Vagina (tissue), 2 donors: ENCODE measurements at places on chromosomes 4 and X.

- DNase-seq, result no peak
Measured at GRCh38 chr4:76301068-76301774, 5.3 kb upstream of the STBD1 start.

GRCh38 chr4:187444061-187444460, 551.5 kb upstream of the ZFP42 start:
- DNase-seq, result no peak

GRCh38 chr4:184807256-184807655, 18.5 kb downstream of the ACSL1 start:
- DNase-seq, result no peak

- no peak for DNase-seq
Measured at GRCh38 chr4:5036239-5036638, 15.0 kb upstream of the STK32B start.

DNA sequence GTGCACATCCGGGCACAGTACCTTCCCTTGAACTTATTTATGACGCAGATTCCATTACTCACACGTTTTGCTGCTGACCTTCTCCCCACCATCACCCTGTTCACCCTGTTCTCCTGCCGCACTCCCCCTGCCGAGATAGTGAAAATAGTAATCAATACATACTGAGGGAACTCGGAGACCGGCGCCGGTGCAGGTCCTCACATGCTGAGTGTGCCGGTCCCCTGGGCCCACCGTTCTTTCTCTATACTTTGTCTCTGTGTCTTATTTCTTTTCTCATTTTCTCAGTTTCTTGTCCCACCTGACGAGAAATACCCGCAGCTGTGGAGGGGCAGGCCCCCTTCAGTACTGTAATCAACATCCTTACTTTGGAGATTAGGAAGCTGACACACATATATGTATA, 1337.1 kb upstream of the PABPC4L start:
- DNase-seq, result no peak

GRCh38 chrX:119655125-119655524, 37.8 kb downstream of the SEPTIN6 start:
- DNase-seq, result no peak

DNA sequence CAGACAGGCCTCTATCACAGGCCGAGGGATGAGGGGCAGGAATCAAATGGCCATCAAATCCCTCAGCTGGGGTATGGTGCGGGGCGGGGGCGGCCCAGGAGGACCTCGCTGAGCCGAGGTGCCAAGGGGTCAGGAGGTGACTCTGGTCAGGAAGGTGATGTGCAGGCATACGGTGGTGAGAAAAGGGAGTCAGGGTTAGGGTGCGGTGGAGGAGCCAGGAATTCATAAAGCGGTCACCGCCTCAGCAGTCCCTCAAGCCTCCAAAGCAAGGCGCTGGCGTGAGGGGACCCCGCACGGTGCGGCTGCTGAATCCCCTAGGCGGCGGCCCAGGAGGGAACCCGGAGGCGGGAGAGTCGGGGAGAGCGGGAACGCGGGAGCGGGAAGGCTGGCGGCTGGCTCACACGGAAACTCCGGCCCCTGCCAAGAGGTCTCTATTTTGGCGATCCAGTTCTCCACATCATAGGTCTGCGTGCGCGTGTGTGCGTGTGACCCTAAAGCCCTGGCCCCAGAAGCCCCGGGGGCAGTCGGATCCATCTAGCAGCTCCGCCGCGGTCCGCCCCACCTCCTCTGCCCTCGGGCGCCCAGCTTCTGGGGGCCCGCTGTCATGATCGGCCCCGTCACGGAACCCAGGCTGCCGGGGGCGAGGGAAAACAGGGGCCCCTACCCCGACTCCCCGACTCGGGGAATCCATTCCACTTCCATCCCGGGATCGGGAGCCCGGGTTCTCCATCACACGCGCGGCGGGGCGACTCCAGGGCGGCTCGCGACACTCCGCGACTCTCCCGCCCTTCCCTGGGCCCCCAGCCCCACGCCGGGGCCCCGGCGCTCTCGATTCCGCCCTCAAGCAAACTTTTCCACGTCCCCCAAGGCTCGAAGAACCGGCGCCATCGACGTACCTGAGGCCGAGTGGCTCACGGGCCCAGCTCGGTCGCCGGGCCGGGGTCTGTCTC, 593 bp downstream of the ELF4 start:
- DNase-seq, result no peak

DNA sequence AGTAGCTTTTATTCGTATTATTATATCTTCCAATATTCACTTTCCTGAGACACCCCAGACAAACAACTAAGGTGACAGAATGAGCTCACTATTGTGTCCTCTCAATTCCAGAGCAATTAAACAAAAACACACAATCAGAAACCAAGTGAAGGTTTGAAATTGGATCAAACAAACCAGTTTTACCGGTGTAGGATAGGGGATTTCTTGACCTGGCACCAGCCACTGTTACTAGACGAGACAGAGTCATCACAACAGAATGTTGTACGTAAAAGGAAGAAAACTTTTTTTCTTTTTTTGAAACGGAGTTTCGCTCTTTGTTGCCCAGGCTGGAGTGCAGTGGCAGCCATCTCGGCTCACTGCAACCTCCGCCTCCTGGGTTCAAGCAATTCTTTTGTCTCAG, 43.7 kb downstream of the LDOC1 start:
- DNase-seq, result no peak

DNA sequence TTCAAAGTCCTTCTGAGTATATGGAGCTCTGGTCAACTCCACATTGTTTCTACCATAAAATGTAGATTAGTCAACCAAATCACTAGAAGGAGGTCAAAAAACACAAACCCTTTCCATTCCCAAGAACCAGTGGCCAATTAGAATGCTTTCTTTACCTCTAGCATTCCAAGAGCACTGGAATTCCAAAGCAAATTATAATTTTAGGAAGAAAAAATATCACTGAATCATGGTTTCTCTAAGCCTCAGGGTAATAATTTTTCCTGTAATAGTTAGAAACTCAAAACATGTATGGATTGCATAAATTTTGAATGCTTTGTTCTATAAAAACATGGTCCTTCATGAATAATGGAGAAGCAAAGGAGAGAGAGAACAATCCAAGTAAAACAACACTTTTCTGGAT, 39.5 kb downstream of the LEF1 start:
- DNase-seq, result no peak

DNA sequence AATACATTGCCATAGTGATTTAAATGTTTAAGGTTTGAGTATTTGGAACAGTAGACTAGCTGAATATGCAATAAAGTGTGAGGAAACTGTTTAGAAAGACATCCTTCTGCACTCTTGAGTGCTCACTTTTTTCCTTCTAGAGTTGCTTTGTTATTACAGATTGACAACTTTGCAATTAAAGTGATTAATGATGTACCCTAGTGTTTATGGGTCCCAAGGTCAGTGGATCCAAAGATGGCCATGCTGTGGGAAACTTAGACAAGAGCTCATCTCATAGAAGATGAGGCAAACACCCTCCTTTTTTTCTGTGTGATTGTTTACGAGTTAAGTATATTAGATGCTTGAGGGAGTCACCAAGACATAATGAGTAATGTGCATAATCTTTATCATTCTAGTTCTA, 118.8 kb downstream of the PDLIM5 start:
- DNase-seq, result no peak

GRCh38 chr4:83010111-83010521, 507 bp downstream of the LIN54 start:
- no peak for DNase-seq

- no peak for DNase-seq
Measured at GRCh38 chr4:42428036-42428435, 30.7 kb downstream of the SHISA3 start.

- no peak for DNase-seq
Measured at GRCh38 chr4:13527192-13527980, 16.9 kb downstream of the NKX3-2 start.

- DNase-seq, result no peak
Measured at GRCh38 chrX:68059469-68059868, 373.8 kb downstream of the OPHN1 start.

GRCh38 chr4:78362310-78362709, 189.3 kb upstream of the ANXA3 start:
- DNase-seq, result no peak

DNA sequence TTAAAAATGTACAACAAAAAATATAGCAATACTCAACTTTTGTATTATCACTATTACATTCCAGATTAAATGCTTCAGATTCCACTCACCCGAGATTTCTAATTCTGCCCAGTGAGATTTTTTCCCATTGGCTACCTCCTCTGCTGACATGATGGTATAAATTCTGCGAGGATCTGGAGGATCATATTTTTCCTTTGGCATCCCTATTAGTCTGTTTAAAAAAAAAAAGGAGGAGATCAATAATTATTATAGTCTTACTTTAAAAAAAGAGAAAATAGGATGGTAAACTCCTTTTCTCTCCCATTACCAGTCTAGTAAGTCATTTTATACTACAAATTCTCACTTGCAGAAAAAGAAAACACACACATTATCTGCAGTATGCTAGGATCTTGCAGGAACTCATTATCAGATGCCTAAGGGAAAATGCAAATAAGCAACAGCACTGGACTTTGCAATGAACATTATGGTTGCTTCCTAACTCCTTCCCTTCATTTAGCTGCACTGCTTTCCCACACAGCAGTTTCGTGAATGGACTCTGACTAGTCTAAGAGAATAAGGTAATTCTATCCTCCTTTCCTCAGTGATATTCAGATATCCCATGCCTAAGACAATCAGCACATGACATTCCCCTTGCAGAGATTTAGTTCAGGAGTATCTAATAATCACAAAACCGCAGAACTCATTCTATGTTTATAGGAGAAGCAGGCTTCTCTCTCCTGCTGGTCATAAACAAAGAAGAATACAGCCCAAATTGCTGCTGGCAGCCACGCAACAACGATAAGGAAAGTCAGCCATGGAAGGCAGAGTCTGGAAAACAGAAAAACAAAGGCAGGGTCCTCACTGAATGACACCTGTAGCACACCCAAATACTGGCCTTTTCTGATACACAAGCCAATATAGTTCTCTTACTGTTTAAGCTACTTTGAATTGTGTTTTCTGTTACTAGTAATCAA, 42.7 kb downstream of the CNOT6L start:
- DNase-seq, result no peak

DNA sequence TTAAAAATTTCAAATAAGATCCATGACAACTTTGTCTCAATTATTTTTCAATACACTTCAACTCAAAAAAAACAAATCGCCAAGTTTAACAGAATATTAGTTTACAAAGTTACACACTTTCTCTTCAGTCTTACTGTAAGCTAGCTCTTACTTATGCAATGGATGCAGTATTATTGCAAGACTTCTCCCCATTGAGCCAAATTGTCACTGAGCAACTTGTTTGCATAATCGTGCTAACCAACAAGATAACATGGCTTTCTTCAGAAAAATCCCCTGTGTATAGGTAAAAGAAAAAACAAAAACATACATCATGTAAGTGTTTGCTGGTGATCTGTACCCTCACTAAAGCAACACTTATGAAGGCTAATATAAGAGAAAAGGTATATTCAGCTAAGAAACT, 18.9 kb downstream of the DNAJB14 start:
- DNase-seq, result no peak

DNA sequence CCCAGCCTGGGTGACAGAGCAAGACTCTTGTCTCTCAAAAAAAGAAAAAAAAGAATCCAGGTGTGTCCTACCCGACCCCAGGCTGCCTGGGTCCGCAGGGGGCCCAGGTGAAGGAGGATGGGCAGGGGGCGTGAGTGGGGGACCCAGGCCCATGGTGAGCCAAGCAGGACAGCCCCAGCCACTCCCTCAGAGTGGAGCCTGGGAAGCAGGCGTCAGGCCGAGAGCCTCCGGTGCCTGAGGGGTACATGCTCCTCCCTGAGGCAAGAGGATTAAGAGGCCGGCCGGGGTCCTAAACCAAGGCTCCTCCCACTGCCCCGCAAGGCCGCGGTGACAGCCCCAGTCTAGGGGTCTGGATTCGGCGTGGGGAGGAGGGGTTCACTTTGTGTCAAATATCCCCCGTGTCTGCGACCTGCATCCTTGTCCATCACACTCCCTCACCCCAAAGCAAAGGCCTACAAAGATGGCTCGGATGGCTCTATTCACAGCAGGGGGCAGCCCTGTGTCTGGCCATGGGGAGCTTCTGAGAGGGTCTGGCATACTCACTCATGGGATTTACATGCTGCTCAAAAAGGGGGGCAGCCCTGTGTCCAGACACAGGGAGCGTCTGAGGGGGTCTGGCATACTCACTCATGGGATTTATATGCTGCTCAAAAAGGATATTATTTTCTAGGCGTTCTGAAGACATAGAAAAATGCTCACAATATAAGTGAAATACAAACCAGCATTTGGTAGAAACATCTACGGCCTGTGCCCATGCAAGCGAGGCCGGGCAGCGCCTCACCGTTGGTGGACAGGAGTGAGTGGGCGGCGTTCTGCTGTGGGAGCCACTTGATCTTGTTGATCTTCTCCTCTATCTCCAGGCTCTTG, 94.6 kb downstream of the PPP2R2C start:
- no peak for DNase-seq
